ENCODE measurements at places on chromosomes 3 and 15.

GRCh38 chr15:91268510-91268909, 168.5 kb downstream of the SV2B start:
- DNase-seq, result peak; percentile 34

DNA sequence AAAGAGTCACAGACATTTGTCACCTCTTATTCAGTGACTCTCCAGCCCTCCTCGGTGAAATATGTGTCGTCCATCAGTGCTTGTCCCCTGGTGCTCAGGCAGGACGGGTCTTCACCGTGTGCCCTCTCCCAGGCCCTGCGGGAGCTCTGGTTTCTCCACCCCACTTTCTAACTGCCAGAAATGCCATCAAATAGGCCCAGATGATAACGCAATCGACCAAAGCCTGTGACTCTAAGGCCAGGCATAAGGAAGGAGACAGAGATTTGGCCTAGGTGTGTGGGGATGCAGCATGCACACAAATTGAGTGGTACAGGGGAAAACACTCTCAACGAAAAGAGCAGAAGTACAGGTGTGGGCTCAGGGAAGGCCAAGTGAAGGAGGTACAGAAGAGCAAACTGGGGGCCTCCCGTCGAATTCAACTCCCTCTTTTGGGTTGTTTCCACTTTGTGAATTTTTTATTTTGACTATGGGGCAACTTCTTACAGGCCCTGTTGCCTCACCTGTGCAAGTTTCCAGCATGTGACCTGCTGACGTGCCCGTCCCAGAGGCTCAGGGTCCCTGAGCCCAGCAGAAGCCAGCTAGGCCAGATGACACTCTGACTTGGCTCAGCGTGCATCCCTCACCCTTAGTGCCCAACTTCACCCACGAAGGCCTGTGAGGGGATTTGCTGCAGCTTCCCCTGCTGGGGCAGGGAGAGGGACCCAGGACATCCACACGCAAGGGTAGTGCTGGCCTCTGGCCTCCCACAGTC, 4.7 kb downstream of the NUP210 start:
- no peak for DNase-seq

DNA sequence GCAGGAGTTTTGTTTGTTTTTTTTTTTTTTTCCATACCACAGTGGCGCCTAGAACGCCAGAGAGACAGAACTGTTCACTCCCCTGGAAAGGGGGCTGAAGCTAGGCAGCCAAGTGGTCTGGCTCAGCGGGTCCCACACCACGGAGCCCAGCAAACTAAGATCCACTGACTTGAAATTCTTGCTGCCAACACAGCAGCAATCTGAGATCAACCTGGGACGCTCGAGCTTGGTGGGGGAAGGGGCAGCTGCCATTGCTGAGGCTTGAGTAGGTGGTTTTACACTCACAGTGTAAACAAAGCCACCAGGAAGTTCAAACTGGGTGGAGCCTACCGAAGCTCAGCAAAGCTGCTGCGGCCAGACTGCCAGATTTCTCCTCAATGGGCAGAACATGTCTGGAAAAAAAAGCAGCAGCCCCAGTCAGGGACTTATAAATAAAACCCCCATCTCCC, 29.8 kb downstream of the SPICE1 start:
- DNase-seq, result no peak

GRCh38 chr15:62644889-62645742, 397.4 kb upstream of the TPM1 start:
- no peak for DNase-seq

- DNase-seq, result peak; percentile 57
Measured at GRCh38 chr15:42385206-42385979, 26.1 kb downstream of the CAPN3 start.

DNA sequence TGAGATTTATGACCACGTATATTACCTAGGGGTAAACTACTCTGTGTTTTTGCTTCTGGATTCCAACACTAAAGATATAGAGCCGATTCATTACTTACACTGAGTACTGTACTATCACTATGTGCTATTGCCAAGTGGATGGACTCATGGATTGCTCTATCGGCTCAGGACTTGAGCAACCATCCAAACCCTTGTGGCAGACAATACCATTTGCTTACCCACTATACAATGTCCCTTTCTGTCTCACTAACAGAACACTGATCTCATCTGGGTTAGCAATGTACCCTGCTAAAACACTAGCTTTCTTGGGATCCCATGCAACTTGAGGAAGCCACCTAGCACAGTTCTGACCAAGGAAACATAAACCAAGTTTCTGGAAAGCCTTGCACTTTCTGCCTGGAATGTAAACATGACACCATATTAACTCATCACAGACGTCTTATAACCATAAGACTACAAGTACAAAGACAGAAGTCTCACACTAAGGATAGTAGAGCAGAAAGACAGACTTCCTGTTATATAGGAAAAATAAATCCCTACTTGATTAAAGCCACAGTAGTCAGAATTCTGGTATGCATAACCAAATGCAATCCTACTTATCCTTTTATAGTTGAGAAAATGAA, 38.6 kb downstream of the HACD2 start:
- DNase-seq, result no peak

DNA sequence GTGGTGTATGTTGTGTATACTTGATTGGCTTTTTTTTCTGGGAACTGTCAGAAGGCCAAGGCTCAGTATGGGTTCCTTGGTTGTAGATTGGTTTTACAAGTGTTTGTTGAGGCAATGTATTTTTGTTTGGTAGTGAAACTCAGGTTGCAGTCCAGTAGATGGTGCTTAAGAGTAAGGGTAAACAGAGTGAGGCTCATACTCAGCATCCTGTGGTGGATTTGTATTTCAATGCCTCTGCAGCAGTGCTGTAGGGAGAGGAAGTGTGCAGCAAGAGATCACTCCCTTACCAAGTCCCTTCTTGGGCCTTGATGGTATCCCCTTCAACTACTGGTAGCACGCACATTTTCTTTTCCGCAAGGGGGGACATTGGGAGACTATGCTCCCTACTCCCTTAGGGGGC, 428.5 kb upstream of the CNTN3 start:
- no peak for DNase-seq

DNA sequence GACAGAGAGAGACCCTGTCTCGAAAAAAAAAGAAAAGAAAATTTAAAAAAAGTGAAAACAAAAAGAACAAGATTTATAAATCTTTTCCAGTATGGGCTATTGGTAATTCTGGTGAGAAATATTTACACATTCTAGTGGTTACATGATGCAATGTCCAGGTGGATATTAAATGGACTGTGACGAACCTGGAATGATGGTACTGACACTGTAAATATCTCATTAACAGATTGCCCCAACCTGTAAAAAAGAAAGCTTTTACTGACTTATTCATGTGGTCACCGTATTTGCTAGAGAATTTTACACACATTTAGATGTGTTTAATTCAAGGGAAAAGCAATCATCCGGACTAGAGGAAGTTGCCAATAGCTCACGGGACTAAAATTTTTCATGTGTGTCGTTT, 162.1 kb upstream of the LRIG1 start:
- no peak for DNase-seq

GRCh38 chr3:170448584-170448983, 29.9 kb downstream of the CLDN11 start:
- DNase-seq, result no peak

Data from hematopoietic multipotent progenitor cell treated with erythropoietin and hydrocortisone succinate and interleukin-3 and kit ligand, for 8 days (in vitro differentiated cells).